Activated naive CD4-positive, alpha-beta T cell treated with anti-CD3 and anti-CD28 coated beads, Interleukin-2, amount 50 U/mL, for 16 hours (primary cell): ENCODE measurements at places on chromosomes 4 and X.

- DNase-seq, result no peak
Measured at GRCh38 chrX:12315526-12315925, 177.3 kb downstream of the FRMPD4 start.

- DNase-seq, result no peak
Measured at GRCh38 chr4:16140879-16141249, 57.0 kb upstream of the PROM1 start.

- no peak for DNase-seq
Measured at GRCh38 chrX:108298165-108298602, 140.0 kb downstream of the COL4A6 start.

DNA sequence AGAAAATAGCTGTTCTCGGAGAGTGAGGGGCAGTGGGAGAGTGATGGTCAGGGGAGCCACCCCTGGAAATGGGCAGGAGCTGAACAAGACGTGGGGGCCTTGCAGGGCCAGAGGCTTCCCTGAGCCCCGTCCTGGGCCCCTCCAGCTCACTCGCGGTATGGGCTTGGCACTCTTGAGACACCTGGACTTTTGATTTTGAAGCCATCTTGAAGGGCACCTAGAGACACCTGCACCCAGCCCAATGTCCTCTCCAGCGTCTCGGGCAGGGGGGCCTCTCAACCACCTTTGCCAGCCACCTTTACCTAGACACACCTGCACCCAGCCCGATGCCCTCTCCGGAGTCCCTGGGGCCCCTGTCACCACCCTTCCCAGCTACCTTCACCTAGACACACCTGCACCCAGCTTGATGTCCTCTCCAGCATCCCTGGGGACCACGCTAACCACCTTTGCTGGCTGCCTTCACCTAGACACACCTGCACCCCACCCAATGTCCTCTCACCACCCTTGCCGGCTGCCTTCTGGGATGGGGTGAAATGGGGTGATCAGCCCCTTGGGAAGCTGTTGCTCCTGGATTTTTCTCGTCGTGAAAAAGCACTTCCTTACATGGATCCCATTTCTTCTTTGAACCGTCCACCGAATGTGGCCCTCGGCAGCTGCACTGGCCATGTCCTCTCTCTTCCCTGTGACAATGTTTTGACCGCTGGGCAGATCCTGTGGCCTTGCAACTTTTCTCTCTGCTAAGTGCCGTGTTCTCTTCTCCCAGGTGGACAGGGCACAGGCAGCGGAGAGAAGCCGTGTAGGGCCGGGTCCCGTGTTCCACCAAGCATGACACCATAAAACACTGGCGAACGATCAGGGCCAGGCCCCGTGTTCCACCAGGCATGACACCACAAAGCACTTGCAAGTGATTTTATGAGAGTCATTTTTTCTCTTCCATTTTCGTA lies 47.5 kb downstream of the CPZ start:
- no peak for DNase-seq

DNA sequence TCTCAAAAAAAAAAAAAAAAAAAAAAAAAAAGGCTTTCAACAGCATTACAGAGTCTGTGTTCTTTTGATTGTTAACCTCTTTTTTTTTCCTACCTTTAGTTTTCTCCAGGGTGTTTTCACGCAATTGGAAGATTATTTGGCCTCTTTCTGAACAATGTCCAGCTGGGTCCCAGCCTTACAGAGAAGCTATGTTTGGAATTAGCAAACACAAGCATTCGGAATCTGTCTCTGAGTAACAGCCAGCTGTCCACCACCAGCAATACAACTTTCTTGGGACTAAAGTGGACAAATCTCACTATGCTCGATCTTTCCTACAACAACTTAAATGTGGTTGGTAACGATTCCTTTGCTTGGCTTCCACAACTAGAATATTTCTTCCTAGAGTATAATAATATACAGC lies 13.3 kb downstream of the TLR3 start:
- no peak for DNase-seq

- DNase-seq, result no peak
Measured at GRCh38 chrX:100591256-100592051, 6.7 kb downstream of the TNMD start.

- DNase-seq, result no peak
Measured at GRCh38 chr4:147418226-147418625, 62.7 kb upstream of the EDNRA start.

- no peak for DNase-seq
Measured at GRCh38 chrX:34631479-34632220, 25.4 kb downstream of the TMEM47 start.

GRCh38 chrX:118675966-118676349 lies 51.4 kb upstream of the IL13RA1 start:
- DNase-seq, result no peak

GRCh38 chrX:101530944-101531343 lies 19.4 kb upstream of the ARMCX1 start:
- no peak for DNase-seq

GRCh38 chr4:153113838-153114105 lies 90.5 kb upstream of the TRIM2 start:
- DNase-seq, result no peak

DNA sequence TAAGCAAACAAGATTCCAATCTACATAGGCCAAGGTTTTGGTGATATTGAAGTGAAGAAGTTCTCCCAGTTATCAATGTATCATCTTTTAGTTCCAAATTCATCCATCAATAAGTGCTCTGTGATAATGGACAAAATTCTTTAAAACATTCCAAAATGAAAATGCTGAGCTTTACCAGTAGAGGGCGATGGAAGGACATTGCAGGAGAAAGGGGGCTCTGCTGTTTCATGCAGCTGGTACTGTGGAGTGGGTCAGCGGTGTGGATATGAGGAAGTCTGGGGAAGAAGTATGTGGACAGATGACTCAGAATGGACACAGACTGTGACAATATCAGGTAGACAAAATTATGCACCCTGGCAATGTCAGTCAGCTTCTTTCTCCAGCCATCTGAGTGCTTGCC lies 46.6 kb upstream of the HS6ST2 start:
- no peak for DNase-seq

GRCh38 chr4:31557437-31557836 lies 837.3 kb downstream of the PCDH7 start:
- DNase-seq, result no peak

DNA sequence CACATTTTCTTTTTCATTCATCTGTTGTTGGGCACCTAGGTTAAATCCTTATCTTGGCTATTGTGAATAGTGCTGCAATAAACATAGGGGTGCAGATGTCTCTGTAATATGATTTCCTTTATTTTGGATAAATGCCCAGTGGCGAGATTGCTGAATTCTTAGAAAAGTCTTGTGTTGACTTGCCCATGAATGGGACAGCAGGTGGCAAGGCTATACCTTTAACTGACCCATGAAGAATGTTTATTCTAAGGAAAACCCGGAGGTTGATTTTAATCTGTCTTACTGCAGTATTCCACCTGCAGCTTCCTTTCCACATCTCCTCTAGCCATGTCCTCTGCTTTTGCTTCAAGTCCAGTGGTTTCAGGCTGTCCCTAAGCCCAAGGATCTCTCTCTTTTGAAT lies 220.6 kb downstream of the SNCA start:
- no peak for DNase-seq

DNA sequence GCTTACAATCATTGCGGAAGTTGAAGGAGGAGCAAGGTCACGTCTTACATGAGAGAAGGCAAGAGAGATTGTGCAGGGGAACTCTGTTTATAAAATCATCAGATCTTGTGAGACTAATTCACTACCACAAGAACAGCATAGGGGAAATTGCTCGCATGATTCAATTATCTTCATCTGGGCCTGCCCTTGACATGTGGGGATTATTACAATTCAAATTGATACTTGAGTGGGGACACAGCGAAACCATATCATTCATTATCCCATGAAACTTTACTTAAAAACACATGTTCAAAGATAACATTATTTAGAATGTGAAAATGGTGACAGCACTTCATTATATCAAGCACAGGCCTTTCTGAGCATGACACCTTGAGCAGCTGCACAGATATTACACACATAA lies 1087.8 kb downstream of the C4orf33 start:
- DNase-seq, result no peak

DNA sequence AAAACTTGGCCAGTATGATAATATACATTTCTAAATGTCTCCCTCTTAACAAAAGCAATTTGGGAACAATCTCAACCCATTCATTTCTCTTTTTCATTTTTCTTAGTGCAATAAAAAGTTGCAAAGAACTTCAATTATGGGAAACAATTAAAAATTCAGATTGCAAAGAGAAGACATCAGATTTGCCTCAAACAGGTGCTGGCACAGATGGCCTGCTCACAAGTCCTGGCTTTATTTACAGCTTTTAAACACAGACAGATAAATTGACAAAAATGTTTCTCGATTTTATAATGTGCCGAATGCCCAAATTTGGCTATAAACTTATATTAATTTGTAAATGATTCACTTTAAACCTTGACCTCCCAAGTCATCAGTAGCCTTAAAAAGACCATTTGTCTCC lies 28.7 kb downstream of the SLC4A4 start:
- DNase-seq, result no peak

GRCh38 chr4:168715896-168716295 lies 219.0 kb downstream of the PALLD start:
- DNase-seq, result no peak

GRCh38 chr4:119690871-119691270 lies 62.3 kb upstream of the PDE5A start:
- no peak for DNase-seq

DNA sequence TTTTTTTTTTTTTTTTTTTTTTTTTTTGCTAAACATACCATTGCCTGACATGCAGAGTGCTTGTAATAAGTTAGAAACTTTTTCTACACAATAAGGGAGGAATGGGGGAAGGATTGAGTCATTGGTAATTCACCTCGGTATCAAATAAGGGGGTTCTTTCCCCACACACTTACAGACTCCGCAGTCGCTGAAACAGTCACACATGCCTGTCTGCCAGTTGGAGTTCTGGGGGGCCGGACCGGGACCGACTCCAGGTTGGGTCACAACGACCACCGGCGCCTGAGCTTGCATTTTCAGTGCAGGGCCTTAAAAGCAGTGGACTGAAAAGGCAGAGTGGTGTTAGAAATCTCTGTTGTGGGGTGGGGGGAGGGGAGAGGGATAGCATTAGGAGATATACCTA lies 6.9 kb downstream of the PLAC8 start:
- DNase-seq, result peak; percentile 59

DNA sequence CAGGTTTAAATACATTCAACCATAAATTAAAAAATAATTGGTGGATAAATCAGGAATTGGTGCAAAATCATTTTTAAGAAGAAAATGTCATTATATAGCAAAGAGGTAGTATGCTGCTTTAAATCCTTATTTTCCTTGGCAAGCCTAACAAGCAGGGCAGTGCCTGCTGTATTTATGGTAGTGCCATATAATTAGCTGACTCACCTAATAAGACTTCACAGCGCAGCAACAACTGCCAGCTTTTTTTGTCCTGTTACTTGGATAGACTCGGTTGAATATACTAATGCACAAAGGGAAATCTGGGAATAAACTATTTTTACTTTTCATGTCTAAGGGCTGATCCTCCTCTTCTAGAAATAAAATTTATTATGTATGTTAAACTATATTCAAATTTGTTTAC lies 99.1 kb downstream of the SNCA start:
- DNase-seq, result no peak

- DNase-seq, result no peak
Measured at GRCh38 chrX:43350935-43351334, 305.2 kb upstream of the MAOA start.

DNA sequence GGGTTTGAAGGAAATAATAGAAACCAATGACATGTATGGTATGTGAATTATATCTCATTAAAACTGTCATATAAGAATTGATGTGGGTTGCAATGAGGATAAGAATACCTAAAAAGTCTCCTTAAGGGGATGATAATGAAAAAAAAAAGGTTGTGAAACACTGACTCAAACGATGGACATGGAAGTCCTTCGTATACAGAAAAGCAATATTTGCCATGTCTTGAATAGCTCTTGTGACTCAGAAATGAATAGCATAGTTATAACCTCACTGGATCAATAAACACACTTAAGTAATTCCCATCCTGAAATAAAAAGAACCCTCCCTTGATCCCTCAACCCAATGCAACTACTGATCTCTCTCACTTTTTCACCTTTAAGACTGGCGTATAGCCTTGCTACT lies 89.7 kb downstream of the OPHN1 start:
- DNase-seq, result no peak

GRCh38 chr4:54063737-54064316 lies 578 bp downstream of the CHIC2 start:
- peak; percentile 24 for DNase-seq

- DNase-seq, result no peak
Measured at GRCh38 chr4:3451956-3452355, 10.2 kb downstream of the HGFAC start.

DNA sequence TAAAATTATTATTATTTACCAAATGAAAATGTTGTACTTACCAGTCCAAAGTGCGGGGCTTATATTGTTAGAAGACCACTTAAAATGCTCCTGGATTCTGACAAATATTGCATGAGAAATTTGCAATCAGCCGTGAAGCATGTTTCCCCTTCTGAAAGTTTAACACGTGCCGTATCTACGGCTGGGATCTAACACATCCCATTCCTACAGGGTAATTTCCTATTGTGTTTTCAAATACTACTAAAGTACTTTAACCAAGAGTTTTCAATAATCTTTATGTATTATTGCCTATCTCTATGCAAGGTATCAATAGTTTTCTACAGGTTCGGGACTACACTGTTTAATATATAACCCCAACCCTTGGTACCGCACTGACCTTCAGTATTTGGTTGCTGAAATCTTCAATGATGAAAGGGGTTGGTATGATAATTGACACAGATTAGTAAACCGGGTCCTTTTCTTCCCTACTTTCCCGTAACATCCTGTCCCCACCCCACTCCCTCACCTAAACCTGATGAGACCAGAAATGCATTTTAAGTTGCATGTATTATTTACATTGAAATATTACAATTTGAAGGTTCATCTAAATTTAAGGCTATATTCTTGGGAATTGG lies 795 bp upstream of the BRWD3 start:
- DNase-seq, result no peak

GRCh38 chr4:70979445-70980008 lies 13.9 kb upstream of the DCK start:
- no peak for DNase-seq
